ENCODE measurements at places on chromosomes 4 and X.

DNA sequence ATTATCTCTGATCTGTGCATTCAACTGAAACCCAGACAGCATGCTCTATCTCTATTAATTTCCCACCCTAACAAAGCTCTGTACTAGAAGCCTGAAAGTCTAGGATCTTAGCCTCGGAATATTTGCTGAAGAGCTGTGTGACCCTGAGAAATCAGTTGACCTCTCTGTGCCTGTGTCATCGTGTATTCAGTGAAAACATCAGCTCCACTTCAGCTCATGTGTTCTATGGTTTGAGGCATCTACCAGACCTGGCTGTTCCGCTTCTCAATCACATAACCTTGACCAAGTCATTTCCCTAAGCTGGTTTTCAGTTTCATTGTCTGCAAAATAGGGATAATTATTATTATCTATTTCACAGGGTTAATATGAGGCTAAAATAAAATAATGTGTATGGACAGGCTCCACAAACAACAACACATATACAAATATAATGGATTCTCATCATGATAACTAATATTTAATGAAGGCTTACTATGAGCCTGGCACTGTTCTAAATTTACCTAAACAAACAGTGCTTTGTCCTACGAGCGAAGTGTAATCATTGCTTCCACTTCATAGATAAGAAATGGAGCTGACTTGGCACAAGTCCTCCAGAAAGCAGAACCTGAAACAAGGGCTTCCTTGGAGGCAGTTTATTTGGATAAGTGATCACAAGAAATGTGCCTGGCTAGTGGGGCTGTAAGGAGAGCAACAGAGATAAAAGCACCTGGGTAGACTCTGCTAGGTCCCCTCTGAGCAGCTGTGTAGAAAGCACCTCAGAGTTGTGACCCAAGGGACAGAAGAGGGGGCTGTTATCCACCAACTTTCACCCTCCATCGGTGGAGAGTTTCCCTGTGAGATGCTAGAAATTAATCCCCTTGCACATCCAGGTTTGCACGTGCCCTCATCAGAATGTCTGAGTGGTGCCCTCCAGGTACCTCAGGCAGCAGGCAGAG is 356.9 kb downstream of the RAB28 start:
- DNase-seq = no peak

GRCh38 chr4:53647547-53647946 is 56.3 kb upstream of the LNX1 start:
- no peak for DNase-seq

GRCh38 chr4:90127223-90127705 is at the start of gene CCSER1:
Gene CCSER1, plus strand, starts transcription at chr4:90127394.
- peak; percentile 43 for DNase-seq

DNA sequence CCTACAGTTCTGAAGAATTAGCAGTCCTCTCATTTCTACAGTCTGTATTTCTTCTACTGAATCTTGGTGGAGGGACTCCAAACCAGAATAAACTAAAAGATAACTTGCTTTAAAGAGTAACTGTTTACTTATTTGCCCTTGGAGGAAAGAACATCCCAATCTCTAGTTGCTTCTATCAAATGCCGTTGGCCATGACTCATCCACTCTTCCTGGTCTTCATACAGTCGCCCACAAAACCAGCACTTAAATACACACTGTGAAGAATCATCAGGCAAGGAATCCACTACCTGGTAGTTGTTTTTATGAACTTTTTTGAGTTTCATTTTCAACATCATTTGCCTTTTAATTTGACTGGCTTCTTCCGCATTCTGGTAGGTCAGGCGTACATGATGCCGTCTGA is 14.2 kb downstream of the ZNF518B start:
- DNase-seq = no peak

DNA sequence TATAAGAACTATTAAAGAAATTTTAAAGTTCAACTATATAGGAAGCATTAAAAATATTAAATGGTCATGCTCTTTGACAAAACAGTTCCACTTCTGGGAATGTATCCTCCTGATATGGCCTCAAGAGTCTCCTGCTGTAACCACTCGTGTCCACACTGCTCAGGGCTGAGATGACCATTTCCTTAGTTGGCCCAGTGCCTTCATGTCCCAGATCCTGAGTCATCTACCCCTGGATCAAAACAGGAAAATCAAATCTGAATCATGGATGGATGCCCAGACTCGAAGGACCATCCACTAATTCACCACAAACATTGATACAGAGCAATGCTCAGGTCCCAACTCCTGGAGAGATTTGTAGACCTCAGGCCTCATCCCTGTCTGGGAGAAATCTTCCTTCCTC is 44.7 kb downstream of the GPRASP3 start:
- DNase-seq = no peak

DNA sequence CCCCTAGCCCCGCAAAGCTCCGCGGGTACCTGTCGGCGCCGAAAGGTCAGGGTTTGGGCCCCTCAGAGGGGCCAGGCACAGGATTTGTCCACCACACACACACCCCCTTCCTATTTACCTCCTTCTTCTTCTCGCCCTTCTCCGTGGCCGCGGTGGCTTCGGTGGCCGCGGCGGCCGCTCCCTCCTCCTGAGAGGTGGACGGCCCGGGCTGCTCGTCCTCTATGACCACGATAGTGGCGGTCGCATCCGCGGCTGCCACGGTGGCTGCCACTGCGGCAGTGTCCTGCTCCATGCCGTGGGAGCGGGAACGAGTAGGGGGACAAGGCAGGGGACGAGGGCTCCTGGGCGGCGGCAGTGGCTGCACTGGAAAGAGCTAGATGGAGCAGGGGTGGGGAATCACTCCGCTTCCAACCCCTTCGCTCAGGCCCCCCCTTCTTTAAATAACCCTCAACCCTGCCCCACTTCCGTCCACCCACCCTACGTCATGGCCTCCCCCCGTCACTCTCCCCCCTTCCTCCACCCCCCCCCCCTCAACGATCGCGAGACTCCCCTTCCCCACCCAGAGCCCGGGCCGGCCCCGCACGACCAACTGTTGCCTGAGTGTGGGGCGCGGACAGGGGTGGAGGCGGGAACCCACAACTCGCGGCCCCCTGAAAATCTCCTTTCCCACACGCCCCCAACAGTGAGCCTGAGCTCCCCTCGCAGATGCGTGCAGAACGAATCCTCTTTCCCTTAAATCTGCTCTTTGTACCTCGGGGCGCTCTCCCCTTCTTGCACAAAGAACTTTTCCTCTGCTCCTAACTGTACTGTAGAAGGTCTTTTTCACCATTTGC is at the start of gene SMARCA1:
SMARCA1 (minus strand) TSS at position 412 of the 833 bp plus-strand sequence; CDS start at position 292, 120 bp downstream.
- peak; percentile 34 for DNase-seq

DNA sequence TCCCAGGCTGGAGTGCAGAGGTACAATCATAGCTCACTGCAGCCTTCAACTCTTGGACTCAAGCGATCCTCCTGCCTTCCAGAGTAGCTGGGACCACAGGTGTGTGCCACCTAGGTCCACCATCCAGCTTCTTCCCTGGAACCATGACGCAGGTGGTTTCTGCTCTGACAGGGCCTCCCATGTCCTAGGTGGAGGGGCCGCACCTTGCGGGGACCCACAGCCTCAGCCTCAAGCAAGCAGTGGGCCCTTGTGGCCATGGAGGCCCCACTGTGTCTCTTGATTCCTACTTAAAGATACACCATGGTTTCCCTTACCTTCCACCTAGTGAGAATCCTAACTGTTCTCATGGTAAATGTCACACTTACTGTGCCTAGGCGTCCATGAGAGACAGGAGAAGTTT is 6.9 kb upstream of the GPR78 start:
- DNase-seq = no peak

DNA sequence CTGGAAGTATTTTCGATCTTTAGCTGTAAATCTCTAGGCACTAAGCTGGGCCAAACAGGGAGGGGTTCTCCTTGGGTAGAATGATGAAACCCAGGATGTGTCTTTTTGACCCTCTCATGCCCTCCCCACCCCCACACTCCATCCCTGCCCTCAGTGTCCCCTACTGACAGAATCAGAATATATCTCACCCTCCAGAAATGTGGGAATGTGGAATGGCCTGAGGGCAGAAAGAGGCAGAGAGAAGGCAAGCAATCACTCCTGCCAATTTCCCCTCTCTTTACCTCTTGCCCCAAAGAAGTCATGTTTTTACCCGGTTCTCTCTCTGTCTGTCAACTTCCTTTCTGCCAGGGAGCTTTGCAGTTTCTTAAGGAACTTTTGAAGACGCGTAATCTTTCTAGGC is 34.4 kb downstream of the RAP2C start:
- no peak for DNase-seq

DNA sequence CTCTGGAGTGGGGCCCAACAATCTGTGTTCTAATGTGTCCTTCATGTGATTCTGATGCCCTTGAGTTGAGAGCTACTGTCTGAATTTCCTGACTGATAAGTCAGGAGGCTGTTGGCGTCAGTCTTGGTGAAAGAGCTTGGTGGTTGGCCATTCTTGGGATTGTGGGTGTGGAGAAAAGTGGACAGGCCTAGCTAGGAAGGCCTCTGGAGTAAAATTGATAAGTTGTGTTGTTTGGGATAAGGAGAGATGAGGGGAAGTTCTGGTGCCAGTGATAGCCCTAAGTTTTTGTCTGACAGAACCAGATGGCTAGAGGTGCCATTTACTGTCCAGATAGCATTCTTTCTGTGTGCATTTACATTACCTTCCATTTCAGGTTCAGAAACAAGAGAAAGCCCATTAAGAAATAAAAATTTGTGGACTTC is 11.7 kb downstream of the NSD2 start:
- no peak for DNase-seq

DNA sequence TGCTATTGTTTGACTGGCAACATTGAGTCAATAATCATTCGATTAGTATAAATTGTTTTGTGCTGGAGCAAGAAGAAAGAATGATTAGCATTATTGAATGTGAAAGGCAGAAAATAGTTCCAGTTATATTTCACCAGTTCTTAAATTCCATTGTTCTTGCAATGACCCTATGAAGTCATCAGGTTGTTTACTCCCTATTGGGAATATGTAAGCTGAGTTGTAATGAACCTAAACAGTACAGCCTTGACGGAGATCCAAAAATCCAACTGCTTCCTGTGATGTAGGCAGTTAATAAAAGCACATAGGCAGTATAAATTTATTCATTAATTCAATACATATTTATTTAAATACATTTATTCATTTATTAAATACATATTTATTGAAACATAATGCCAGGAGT is 947.5 kb downstream of the PCDH7 start:
- no peak for DNase-seq

GRCh38 chr4:81164126-81164525 is 50.9 kb downstream of the PRKG2 start:
- DNase-seq = no peak

- no peak for DNase-seq
Measured at GRCh38 chrX:148504506-148504905, 4.1 kb downstream of the AFF2 start.

DNA sequence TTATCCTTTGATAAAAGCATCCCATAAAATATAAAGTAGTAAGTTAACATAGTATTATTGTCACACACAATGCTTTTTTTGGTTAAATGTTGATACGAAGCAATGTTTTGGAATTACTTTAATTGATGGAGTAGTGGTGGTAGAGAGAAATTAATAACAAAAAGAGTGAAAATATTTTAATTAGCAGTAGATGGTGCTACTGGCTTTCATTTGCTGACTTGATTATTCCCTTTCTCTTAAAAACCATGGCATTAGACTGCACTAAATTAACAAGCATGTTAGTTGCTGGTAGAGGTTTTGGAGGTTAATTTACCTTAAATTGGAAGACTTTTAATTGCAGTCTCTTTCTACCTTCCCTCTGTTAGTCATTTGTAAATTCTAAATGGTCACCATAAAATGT is 8.9 kb upstream of the DCK start:
- no peak for DNase-seq

GRCh38 chr4:138890891-138891570 is 124.5 kb upstream of the NOCT start:
- peak; percentile 79 for DNase-seq

DNA sequence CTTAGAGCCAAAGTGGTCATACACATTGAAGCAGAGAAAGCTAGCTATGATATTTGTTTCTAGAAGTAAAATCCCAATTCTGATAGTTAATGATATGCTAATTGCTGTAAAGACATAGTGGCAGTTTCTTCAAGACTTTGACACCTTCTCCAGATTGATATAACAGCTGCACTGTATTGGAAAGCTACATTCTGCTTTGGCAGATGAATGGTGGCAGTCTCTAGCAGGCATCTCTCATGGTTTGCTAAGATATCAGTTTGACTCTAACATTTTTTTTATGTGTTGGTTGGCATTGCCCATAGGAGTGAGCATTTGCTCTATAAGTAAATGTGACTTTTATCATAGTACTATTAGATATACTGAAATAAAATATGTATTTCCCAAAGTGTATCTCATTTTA is 128.2 kb downstream of the AFF2 start:
- no peak for DNase-seq

DNA sequence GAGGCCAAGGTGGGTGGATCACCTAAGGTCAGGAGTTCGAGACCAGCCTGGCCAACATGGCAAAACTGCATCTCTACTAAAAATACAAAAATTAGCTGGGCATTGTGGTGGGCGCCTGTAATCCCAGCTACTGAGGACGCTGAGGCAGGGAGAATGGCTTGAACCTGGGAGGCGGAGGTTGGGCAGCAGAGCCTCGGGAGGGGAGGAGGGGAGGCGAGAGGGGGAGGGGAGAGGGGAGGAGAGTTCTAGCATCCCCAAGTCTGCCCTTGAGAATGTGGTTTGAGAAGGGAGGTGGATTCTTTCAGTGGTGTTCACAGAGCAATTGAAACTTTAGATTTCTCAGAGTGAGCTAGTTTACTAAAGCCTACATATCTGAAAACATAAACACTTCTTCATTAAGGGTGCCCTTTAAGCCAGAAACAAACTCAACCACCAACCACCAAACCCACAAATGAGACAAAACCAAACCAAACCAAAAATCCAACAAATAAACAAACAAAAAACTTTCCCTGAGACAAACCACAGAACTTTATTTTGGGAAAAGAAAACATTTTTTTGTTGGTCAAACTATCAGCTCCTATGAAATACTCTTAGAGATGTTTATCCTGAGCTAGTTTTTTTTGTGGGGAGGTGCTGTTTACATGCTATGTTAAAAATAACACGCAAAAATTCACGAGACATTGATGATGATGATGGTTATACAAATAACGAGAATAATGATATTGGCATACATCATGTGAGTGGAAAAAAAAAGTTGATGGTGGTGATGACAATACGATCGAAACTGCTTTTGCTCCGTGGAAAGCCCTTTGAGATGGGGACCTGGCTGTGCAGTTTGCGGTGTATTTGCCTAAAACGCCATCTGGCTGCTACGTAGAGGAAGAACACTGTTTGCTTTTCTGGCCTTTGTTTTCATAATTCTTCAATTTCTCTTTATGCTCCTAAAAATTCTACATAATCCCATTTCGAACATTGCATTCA is 98.2 kb upstream of the PRKX start:
- peak; percentile 14 for DNase-seq

GRCh38 chrX:140709421-140709846 is at the start of gene LINC00632:
Gene LINC00632, plus strand, starts transcription at chrX:140709759.
- peak; percentile 40 for DNase-seq

GRCh38 chrX:72131317-72132294 is at the start of gene RTL5:
Gene RTL5, minus strand, starts transcription at chrX:72131915.
- peak; percentile 60 for DNase-seq

DNA sequence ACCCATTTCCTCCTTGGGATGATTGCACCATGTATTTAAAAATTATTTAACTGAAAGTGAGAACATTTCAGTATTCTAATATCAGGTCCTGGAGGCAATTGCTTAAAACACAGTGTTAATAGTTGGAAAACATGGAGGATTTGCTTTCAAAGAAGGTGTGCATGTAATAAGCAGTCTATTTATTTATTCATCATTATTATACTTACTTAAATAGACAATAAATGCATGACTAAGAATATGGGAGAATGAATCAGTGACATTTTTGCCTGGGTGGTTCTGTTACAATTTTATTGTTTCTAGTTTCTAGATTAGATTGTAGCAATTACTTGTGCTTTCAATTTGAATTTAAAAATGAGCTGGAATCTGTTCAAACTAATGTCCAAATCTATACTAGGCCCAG is 145.5 kb downstream of the AREG start:
- no peak for DNase-seq

Data from NCI-H1930 (cell line).